ENCODE measurements at places on chromosomes 3 and 15.

GRCh38 chr3:186152889-186153292, 44.0 kb upstream of the ETV5 start:
- no peak for DNase-seq

DNA sequence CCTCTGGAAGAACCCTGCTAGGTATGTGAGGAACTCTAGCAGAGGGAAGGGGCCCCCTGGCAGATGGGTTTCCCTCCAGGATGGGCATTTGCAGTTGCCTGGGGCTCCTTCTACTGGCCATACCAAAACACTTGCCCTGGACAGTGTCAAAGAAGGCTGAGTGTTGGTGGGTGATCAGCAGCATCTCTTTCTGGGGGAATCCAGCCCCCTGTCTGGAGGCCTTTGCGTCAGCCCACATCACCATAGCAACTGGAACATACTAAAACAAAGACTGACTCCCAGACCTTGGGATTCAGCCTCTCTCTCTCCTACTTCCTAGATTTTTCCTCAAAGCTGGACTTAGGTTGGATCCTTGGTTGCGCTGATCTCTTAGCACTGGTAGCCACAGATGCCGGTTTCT, 8.1 kb downstream of the CEMIP start:
- DNase-seq = no peak

- no peak for DNase-seq
Measured at GRCh38 chr3:57778494-57778893, 22.4 kb downstream of the SLMAP start.

GRCh38 chr15:81146466-81146865, 12.4 kb downstream of the CFAP161 start:
- DNase-seq = no peak

- no peak for DNase-seq
Measured at GRCh38 chr3:69081583-69082262, 1.6 kb upstream of the UBA3 start.

GRCh38 chr15:93460717-93461116, 371.7 kb upstream of the RGMA start:
- DNase-seq = no peak

- DNase-seq = no peak
Measured at GRCh38 chr3:148206446-148206845, 491.3 kb upstream of the AGTR1 start.

DNA sequence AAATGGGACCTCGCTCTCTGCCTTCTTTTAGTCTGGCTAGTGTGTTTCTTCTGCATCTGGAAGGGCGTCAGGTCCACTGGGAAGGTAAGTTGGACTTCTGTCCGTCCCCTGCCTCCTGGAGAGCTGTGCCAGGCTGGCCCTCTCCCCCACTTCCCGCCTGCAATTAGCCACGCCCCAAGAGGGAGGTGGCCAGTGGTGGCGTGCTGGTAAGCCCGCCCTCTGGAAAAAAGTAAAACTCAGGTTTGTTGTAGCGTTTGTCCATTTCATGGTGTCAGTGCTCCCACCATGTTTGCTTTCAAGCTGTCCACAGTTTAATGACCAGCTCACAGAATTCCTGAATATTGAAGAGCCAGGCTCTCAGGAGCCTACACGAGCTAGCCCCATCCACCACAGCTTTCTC, 55.6 kb downstream of the SLC6A6 start:
- DNase-seq = no peak

- DNase-seq = no peak
Measured at GRCh38 chr3:170735821-170736220, 134.2 kb downstream of the RPL22L1 start.

DNA sequence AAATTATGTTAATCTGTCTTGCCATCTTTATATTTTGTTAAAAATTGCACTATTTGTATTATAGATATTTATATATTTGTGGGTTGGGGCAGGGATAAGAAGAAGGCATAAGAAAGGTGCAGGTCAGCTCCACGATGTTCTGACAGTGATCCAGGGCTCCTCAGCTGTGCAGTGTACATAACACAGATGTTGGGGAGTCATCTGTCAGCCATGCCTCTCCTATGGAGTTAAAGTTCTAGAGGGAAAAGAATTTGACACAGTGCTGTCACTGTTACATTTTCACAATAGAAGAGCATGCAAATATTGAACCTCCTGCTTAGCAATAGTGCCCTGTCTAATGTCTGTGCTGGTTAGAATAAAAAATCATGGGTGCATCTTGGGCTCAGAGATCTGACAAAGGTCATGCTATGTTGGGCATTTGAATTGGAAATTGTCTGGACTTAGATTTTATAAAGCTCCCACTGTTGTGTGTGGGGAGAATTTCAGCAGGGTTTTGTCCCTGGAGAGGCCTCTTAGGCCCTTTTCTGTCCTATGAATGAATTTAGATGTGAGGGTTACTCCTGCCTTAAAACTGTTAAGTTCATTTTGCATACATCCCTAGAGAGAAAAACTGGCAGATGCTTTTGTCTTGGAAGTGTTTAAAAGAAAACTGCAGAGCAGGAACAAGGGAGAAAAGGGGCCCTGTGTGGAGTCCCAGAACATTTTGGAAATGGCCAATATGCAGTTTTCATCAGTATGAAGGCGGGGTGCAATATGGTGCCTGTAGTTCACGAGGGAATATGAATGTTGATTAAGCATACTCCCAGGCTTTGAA, 20.4 kb downstream of the CDIN1 start:
- no peak for DNase-seq

DNA sequence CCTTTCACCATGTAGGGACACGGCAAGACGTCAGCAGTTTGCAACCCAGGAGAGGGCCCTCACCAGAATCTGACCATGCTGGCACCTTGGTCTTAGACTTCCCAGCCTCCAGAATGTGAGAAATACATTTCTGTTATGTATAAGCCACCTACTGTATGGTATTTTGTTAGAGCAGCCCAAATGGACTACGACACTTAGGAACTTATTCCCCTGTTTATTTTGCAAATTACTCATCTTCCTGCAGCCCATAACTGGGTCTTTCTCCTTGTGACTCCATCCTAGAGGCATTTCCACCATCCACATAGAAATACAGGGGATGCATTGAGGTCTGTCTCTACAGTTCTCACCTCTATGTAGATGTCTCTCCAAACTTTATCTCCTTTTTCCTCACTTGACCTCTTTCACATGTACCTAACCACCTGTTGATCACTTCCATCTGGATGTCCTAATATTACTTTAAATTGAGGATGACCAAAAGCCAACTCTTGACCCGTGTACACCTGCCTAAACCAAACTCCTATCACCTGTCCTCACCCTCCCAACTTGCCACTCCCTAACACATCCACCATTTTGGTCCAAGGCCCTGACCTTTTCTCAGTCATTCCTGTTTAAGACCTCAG, 406.0 kb upstream of the WNT5A start:
- no peak for DNase-seq

DNA sequence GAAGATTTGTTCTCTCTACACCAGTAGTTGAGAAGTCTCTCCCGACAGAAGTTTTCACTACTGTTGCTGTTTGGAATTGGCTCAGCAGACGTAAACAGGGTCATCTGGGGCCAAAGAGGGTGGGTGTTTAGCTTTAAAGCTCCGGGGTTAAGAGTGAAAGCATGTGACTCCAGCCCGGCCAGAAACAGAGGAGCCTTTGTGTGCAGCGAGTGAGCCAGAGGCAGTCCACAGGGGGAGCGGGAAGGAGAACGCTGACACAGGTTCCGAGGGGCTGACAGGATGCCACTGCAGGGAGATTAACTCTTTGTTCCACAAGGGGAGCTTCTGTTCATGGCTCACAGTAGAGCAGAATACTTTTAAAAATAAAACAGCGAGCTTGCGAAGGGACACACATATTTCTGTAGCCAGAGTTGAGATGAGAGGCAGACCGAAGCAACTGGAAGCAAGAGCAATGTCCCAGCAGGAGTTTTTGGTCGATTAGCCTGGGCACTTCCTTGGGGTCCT, 26.9 kb downstream of the BMF start:
- DNase-seq = no peak

- DNase-seq = no peak
Measured at GRCh38 chr3:171615686-171616085, 155.5 kb upstream of the TNIK start.

- no peak for DNase-seq
Measured at GRCh38 chr15:28946803-28947202, 61.0 kb downstream of the APBA2 start.

- no peak for DNase-seq
Measured at GRCh38 chr15:96535148-96535547, 204.6 kb downstream of the NR2F2 start.

GRCh38 chr3:30344288-30344687, 262.1 kb upstream of the TGFBR2 start:
- no peak for DNase-seq

DNA sequence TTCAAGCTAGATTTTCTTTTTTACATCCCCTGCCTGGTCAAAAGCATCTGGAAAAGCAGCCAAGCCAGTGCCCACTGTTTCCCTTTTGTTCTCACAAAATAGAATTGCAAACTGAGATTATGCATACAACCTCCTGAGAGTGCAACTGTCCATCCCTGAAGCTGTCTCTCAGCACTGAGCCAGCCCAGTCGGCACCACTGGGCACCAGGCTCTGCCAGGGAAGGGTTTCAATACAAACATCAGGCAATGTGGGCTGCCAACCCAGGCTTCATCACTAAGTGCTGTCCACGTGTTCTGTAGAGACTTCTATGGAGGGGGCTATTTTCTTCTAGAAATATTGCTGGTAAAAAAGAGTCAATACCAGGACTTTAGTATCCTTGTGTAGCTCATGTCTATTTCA, 356.3 kb upstream of the TBL1XR1 start:
- no peak for DNase-seq

GRCh38 chr3:177721864-177722785, 524.8 kb upstream of the TBL1XR1 start:
- no peak for DNase-seq

All from stimulated activated CD8-positive, alpha-beta memory T cell treated with anti-CD3 and anti-CD28 coated beads, Interleukin-12 subunit alpha, Interleukin-12 subunit beta, amount 100 ng/mL, for 4 hours (primary cell).